ENCODE measurements at places on chromosomes 4 and X.
A peak's percentile ranks its signal among the peaks of the same experiment; 100 is the strongest.

DNA sequence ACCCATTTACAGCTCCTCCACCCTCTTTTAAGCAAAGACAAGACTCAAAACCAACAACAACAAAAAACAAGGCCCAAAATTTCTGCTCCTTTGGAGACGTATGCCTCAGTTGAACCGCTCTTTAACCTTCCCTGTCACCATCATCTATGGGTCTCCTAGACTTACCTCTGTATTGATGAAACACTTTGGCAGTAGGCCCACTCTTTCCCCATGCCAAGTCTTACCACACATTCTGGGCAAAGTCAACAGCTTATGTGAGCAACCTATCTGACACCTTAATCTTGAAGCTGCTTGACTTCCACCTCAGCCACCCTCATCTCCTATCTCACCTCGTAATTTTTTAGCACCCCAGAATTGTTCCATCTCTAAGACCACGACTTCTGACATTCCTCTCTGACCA lies 99.7 kb upstream of the CXorf66 start:
- DNase-seq, result no peak

DNA sequence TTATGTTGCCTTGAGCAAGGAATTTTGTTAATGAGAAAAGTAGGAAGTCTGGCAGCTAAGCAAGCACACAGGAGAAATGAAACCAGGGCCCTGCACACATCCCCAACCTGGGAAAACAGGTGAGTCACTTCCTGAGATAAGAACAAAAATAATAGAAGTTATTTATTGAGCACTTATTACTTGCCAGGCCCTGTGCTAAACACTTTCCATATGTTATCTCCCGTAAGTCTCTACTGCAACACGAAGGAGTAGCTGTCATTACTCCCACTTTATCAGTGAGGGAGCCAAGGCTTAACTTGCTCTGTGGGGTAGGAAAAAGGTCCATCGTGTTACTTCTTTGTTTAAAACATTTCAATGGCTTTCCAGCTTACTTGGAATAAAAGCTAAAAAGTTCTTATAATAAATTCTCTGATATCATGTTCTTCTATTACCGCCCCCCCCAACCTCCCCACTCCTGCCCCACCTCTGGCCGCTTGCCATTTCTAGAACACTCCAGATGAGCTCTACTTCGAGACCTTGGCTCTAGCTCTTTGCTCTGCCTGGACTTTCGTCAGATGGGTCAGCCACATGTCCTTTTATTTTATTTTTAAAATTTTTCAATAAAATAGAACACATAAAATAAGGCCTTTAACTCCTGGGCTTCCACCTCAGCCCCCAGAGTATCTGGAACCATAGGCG lies 36.3 kb upstream of the PLAC8 start:
- no peak for DNase-seq

GRCh38 chrX:20374450-20374849 lies 107.7 kb upstream of the RPS6KA3 start:
- no peak for DNase-seq

DNA sequence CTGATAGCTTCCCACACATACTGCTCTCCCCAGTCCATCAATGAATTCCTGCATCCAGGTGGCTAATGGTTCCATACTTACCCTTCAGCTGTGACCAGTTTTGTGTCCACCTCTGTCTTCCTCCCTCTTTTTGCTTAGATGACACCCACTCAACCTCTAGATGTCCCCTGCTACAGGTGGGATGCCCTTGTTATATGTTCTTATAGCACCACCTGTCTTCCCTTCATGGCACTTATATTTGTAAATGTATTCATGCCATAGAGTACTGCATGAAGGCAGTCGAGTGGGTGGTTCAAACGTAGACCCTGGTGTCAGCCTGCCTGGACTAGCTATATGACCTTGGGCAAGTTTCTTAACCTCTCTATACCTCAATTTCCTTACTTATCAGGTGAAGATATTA lies 6.5 kb upstream of the USP46 start:
- peak; percentile 63 for DNase-seq

- DNase-seq, result no peak
These were observed 17.0 kb downstream of the MTHFD2L start for GRCh38 chr4:74174941-74175340.

DNA sequence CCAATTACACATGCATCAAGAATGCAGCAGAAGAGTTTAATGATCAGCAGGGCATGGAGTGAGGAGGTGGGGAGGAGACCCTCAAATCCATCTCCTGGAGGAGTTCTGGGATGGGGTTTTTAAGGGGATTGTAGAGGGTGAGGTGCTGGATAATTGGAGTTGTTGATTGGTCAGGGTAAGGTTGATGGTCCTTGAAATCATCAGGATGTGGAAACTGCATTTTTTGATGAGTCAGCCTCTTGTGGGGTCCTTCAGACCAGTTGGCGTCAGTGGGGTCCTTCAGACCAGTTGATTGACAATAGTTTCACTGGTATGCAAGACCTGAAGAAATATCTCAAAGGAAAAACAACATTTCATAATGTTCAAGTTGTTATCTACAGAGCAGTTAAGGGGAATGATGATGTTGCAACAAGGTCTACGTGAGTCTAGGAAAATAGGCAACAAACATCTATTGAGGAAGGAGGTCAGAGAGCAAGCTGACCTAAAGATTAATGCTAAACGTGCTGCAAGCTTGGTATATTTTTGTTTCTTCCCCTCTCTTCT lies 88.3 kb downstream of the NRK start:
- no peak for DNase-seq

Measured in GM12865 (cell line).